CD8-positive, alpha-beta T cell (primary cell): ENCODE measurements at places on chromosomes 12 and 14.

DNA sequence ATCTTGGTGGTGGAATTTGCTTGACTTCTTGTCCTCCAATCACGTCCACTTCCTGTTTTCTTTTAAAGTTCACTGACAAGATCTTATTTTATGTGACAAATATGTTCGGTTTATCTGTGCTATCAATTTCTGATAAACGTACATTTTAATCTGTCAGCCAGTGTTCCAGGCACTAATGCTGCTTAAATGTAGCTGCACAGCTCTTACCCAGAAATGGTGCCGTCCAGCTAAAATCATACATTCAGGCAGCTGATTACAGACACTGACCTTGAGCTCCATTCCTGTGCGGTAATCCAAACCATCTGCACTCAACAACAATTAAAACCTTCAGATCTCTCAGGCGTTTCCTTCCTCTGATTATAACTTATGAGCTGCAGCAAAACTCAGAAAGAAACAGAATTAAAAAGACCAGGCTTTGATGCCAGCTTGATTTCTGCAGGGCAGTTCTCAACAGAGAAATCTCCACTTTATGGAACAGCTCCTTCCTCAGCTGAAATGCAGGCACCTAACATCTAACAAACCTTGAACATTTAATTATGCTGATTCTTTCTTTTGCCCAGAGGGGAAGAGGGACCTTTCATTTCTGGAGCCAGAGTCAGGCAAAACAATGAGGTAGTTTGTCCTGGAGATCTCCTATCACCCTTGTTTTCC is 26.4 kb upstream of the RASSF3 start:
- no peak for DNase-seq

DNA sequence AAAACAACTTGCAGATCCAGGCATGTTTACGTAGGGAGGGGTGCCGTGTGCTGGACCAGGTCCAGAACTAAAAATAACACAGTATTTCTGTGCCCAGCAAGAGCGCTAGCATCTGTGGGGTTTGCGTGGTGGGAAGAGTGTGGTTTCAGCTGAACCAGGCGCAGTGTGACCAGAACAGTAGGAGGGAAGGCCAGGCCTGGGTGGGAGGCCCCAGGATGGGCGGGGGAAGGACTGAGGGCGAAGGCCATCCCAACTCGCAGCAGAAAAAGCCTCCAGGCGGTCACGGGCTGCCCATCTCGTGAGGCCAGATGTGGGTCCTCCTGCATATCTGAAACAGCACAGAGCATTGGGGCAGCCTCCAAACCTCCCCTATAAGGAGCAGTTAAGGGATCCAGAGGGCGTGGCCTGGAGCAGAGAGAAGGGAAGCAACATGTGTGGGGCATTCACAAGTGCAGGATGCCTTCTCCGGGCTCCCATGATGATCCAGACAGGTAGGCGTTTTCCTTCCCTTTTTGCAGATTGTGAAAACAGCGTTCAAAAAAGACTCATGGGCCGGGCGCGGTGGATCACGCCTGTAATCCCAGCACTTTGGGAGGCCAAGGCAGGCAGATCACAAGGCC is 17.8 kb upstream of the CD9 start:
- DNase-seq = no peak

GRCh38 chr12:108312073-108312659 is 26.9 kb downstream of the CMKLR1 start:
- no peak for DNase-seq

GRCh38 chr12:56004211-56004610 is 7.1 kb downstream of the SUOX start:
- no peak for DNase-seq

- no peak for DNase-seq
Observed at GRCh38 chr12:44021471-44021971, 185.6 kb downstream of the TMEM117 start.
